Stimulated activated naive CD4-positive, alpha-beta T cell treated with Interleukin-2 at 50 U/mL for 16 hours (primary cell): ENCODE measurements at places on chromosomes 2 and 18.

DNA sequence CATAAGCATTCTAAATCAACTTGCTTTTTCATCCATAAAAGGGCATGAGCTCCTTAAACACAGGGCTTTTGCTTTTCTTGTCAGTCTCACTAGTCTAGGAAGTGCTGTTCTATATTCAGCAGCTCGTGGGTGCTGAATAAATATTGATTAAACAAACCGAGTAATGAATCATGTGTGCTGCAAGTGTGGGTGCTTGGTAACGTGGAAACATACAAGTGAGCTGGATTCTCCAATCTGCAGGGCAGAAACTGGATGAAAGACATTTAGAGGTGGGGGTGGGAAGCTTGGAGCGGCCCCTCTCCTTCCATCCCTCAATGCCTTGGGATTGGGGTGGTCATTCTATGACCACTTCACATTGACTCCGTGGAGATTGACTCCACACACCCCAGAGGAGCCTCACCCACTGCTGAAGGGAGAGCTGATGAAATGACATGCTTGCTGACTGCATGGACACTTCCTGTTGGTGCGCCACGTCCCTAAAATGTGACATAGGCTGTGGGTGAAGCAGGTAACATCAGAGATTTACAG, 114.6 kb downstream of the DOCK10 start:
- peak; percentile 56 for DNase-seq

GRCh38 chr18:57438743-57439608, 3.8 kb downstream of the ONECUT2 start:
- DNase-seq, result no peak

- no peak for DNase-seq
These were observed 61.2 kb downstream of the FARSB start for GRCh38 chr2:222594679-222595078.

DNA sequence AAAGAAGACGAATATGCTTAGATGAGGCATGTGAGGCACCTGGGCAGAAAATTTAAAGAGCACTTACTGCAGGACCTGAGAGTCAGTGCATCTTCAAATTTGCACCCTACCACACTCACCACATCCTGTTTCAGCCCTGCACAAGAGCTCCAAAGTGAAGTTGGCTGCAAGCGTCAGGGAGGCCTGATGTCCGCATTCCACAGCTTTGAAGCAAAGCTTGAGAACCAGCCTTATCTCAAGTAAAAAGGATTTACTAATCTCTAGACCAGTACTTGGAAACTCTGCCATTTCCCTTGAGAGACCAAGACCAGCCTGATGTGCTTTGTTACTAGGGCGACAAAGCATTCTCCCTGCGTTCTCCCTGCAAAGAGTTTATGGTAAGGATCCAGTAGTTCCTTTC, 3.4 kb upstream of the ASNSD1 start:
- DNase-seq, result no peak

GRCh38 chr2:174051741-174052583, 86.8 kb upstream of the SP3 start:
- no peak for DNase-seq

- DNase-seq, result no peak
These were observed 79.6 kb downstream of the PDCL3 start for GRCh38 chr2:100642425-100642824.

DNA sequence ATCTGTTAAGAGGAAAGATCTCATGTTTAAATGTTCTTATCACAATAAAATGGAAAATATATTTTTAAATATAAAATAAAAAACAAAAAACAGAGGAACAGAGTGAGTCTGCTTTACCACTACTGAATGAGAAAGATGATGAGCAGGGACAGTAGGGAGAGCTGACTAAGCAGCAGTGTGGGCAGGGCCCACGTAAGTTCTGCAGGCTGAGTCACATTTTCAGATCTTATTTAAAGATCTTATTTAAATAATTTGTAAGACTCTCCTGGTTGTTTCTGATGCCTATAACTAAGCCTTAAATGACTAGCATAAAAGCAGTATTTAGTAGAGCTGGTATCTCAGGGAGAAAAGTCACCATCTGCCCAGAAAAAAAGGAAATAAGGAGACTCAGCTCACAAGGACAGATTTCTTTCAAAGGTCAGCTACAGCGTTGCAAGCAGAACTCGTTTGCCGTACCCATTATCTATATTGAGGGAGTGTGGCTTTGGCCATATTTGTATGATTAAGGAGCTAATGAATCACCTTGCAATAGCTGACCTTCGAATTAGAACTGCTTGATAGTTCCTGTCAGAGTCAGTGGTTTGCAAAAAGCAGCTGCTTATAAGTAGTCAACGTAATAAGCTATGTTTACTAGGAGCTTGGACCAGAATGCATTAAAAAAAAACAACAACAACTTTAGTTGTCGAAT, 322.1 kb upstream of the CHAC2 start:
- no peak for DNase-seq

DNA sequence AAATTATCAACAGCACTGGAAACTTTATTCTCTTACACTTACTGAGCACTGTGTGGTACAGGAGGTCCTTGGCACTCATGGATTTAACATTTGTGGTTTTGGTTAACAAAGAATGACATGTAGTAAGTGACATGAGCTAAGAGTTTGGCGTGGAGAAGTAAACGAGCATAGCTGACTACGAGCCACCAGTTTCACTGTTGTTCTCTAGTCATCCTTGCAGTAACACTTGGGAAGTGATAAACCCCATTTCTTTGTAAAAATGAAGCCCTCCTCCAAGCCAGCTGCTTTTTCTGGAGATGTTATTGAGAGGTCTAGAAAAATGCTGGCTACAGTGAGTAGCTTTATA, 32.7 kb downstream of the QPCT start:
- DNase-seq, result peak; percentile 9

GRCh38 chr18:35776473-35776872, 194.9 kb downstream of the GALNT1 start:
- DNase-seq, result no peak

GRCh38 chr2:141923657-141924056, 207.2 kb downstream of the LRP1B start:
- DNase-seq, result no peak

DNA sequence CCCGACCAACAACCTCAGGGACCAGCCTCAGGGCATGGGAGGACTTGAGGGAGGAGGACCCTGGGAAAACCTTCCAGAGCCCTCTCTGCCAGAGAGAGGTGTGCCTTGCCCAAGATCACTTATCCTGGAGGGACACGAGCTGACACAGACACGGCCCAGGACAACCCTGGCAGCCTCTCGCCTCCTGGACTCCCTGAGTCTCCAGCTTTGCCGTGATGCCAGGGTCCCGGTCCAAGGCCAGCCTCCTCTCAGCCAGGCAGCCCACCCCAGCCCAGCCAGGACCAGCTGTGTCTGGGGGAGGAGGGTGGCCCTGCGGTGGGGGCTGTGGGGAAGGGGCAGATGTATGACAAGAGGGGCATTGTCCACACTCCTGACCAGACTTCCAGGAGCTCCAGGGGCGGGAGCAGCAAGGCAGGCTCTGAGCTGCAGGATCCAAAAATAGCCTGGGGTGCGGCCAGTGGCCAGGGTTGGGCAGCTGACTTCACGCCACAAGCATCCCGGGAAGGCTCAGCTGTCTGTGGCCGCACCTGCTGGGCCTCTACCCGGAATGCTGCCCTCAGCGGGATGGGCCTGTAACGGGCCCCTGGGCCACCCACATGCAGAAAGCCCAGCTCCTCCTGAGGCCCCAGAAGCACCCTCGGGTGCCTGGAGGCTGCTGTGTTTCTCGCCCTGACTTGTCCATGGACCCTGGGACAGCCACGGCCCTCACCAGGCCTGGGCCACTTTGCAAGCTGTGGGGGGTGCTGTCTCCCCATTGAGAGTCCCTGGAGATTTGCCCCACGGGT, 65.5 kb upstream of the GPC1 start:
- DNase-seq, result no peak

GRCh38 chr2:181686576-181687185, 6.4 kb upstream of the NEUROD1 start:
- no peak for DNase-seq

GRCh38 chr2:188285774-188286173, 5.9 kb upstream of the GULP1 start:
- DNase-seq, result no peak

DNA sequence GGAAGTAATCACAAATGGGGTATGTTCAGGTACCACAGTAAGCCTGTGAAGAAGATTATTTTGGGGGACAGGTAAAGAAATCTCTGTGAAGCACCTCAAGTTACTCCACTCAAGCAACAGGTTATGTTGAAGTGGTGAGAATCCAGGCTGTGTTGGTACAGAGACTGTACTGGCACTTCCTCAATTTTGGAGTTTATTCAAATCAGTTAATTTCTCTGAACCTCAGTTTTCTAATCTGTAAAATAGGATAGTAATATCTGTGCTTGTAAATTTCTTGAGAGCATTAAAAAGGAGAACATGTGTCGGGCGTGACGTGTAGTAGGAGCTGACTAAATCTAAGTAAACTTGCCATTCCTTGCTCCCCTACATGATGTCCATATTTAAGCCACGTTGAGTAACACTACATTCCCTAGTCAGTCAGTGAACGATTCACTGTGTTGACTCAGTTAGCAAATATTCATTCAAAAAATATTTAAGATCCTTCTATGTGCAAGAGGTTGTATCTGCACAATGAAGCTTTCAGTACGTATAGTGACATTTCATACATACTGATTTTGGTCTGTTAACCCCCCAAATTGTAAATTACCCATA, 504.2 kb downstream of the ZEB2 start:
- DNase-seq, result no peak

DNA sequence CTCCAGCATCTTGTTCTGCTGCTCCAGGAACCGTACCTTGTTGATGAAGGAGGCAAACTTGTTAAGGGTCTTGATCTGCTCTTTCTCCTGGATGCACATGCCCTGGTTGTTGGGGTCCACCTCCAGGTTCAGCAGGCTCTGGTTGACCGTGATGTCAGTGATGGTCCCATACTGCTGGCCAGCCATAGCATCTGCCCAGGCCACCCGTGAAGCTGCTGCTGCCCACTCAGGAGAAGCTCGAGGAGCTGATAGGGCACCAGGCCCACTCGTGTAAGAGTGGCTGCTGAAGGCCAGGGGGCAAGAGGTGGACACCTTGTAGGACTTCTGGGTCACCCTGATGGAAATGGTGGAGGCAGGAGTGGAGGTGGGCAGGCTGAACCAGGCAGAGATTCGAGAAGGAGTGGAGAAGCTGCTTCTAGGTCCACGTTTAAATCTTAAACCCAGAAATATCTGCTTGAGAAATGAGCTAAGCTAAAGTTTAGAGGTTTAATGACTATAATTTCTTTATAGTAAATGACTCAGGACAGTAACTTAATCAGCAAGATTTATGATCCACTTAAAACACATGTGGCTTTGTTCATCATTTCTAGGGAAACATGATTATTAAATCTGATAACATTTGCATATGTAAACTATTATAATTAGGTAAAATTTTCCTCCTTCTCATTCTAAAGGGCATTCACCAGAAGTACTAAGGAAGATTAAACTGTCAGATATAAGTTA, 358.7 kb upstream of the SETBP1 start:
- DNase-seq, result no peak

- DNase-seq, result peak; percentile 2
These were observed 241.2 kb upstream of the TANK start for GRCh38 chr2:160918906-160919503.

- no peak for DNase-seq
These were observed 72.8 kb downstream of the UPP2 start for GRCh38 chr2:158174495-158174894.

GRCh38 chr2:209323738-209324137, 100.1 kb upstream of the MAP2 start:
- DNase-seq, result no peak

DNA sequence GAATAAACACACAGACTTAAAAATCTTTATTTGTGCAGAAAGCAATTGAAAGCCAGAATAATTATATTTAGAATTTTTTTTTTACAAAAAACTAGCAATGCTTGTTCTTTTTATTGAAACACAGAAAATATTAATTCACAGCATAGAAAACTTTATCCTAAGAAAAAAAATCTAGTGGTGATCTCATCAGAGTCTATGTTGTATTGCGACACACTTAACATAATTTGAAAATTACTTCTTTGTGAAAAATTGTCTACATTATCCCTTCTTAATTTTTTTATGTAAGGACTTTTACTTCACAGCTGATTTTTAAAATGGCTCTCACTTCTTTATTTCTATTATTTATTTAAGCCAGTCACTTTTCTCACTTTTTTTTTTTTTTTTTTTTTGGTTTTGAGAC, 103.4 kb downstream of the LDLRAD4 start:
- DNase-seq, result no peak

- DNase-seq, result no peak
These were observed 461.3 kb upstream of the DCC start for GRCh38 chr18:51878724-51879123.

DNA sequence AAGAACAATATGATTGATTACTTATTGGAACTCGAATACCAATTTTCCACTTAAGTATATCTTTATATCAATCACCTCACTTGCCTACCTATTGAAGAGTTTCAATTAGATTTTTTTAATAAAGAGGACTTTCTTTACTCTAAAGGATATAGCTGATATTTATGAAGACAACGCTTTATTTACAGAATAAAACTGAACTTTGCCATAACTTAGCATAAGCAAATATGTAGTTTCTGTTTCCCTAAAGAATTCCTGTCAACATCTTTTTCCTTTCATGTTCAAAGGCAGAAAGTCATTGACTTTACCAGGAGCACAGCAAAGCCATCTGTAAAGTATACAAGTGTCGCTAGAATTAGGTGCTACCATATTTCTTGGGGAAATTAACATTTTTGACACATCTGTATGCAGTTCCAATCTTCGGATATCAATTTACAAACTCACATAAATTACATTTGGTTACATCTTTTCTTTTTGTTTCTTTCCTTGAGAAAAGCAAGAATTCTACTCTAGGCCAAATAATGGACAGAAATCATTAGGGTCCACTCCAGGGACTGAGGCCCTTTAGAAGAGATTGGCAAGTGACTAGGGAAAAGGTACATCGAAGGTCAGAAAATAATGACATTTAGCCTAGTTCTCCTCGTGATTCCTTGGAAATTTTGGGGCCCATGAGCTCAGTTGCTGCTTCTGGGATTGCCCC, 7.5 kb upstream of the SCN1A start:
- DNase-seq, result no peak

GRCh38 chr18:39886136-39886535, 2068.9 kb upstream of the PIK3C3 start:
- no peak for DNase-seq

GRCh38 chr18:46793565-46793964, 36.7 kb upstream of the ST8SIA5 start:
- DNase-seq, result no peak

DNA sequence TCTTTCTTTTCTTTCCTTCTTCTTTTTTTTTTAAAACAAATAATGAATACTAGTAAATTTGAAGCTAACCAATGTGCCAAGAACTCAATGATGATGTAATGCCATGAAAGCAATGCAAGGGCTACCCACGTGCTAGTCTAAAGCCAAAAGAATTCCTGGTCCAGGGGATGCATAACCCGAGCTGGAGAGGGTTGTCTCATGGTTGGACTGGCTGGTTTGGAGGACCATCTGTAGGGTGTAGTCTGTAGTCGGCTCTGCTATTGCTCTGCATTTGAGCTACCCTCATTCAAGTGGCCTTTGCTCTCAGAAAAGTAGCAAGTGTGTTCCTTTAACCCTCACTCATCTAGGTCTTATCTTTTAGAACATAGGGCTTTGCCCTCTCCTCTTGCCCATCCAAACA, 469.6 kb upstream of the CELF4 start:
- DNase-seq, result no peak

- DNase-seq, result no peak
These were observed 52.0 kb downstream of the ANKRD44 start for GRCh38 chr2:197258580-197258979.

- DNase-seq, result no peak
These were observed 431.8 kb downstream of the SOCS6 start for GRCh38 chr18:70720607-70721006.

GRCh38 chr2:114598329-114598728, 155.9 kb downstream of the DPP10 start:
- DNase-seq, result no peak

- no peak for DNase-seq
These were observed 677 bp downstream of the GAD1 start for GRCh38 chr2:170817093-170818035.
